AG09319 (cell line): ENCODE measurements at places on chromosomes 7 and 10.

DNA sequence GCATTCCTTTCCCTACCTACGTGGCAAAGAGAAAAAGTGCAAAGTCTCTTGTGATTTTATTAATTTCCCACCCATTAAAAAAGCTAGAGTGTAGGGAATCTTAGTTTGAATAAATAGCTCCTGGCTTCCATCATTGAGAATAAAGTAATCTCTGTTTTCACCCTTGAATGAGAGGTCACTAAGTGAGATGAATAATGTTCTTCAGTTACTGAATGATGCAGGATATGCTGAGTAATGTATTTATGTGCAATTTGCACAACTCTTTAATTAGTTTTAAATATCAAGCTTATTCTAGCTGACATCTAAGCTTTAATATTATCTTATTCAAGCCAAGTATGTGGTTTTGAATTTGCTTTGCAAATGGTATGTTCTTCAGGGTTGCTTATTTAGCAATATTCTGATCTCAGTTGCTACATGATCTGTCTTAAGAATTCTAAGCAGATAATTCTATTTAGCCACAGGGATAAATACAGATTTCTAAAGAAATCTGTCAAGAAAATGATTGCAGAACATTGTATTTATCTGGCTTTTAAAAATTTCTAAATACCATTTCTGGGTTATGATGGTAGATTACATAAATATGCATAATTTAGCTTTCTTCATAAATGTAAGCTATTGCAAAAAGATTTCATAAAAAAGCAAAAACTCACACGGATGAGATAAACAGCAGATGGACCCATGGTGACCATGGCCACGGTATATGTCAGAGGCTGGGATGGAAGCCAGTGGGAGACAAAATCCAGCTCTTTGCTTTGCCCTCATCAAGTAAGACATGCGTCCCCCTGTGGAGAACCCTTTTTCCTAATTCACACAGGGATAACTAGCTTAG is 141.0 kb downstream of the MACC1 start:
- DNase-seq: peak; percentile 87

GRCh38 chr10:17029581-17030271 is 99.9 kb downstream of the CUBN start:
- no peak for DNase-seq

- DNase-seq: no peak
These were observed 80.2 kb downstream of the KMT2C start for GRCh38 chr7:152355474-152356057.

GRCh38 chr7:121945066-121945465 is 72.1 kb downstream of the PTPRZ1 start:
- DNase-seq: no peak

DNA sequence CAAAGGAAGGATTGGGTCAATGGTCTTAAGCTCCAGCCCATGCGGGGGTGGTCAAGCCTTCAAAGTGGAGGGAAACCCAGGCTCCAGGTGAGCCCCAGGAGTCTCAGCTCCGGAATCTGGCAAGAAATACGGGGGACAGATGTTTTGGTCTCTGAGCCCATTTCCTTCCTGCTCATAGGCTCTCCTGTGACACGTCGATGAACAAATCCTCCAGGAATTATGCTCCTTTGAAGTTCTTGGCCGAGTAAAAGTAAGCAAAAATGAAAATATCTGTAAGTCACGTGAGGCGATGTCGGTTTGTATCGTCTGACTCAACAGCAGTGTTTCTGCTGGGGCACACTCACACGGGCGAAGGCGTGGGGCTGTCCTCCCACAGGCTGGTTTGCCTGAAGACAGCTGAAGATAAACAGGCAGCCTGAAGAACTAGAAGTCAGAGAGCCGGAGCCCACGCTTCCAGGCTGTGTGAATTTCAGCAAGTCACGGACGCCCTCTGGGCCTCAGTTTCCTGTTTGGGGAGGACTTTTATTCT is 52.6 kb upstream of the SMNDC1 start:
- peak; percentile 87 for DNase-seq

GRCh38 chr10:114767986-114768821 is 53.4 kb upstream of the FHIP2A start:
- DNase-seq: no peak

GRCh38 chr7:116554436-116554835 is 29.6 kb downstream of the CAV1 start:
- DNase-seq: no peak
